Activated CD8-positive, alpha-beta memory T cell treated with anti-CD3 and anti-CD28 coated beads, Interleukin-2, amount 50 U/mL, for 4 hours (primary cell): ENCODE measurements at places on chromosomes 1 and 21.

GRCh38 chr1:8687538-8687937 lies 129.9 kb downstream of the RERE start:
- no peak for DNase-seq

DNA sequence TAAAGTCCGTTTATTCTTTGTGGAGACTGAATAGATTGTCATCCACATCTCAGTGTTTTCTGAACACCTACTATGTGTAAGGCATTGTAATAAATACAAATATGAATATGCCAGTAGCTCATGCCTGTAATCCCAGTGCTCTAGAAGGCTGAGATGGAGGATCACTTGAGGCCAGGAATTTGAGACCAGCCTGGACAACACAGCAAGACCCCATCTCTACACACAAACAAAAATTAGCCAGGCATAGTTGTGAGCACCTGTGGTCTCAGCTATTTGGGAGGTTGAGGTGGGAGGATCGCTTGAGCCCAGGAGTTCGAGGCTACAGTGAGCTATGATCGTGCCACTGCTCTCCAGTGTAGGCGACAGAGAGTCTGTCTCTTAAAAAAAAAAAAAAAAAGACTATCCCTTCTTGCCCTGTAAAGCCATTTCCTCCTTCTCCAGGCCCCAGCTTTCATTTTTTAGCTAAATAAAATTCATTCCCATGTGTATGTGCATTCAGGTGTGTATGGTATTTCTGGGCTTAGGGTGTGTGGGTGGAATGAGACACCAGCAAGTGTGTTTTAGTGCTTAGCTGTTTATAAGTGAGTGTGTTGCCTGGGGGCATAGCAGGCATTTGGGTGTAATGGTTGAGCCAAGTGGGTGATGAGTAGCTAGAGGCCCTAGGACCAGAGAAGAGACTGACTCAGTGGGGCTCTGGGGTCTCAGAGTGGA lies 7.8 kb downstream of the CELSR2 start:
- no peak for DNase-seq

DNA sequence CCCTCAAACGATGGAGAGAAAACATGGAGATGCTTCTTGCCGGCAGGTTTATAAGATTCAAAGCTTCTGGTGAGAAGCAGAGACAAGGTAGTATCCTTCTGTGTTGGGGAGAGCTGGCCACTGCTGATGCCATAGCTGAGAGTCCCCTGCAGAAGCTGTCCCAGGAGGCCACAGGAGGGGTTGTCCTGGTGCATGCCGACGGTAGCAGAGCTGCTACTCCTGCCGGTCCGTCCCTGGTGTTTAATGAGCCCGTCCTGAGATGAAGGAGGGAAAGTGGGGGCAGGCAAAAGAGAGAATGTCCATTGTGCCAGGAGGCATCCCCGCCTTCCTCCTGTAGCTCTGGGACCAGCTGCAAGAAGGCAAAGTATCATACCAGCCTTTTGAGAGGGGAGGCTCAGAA lies 10.4 kb upstream of the C2CD2 start:
- no peak for DNase-seq

DNA sequence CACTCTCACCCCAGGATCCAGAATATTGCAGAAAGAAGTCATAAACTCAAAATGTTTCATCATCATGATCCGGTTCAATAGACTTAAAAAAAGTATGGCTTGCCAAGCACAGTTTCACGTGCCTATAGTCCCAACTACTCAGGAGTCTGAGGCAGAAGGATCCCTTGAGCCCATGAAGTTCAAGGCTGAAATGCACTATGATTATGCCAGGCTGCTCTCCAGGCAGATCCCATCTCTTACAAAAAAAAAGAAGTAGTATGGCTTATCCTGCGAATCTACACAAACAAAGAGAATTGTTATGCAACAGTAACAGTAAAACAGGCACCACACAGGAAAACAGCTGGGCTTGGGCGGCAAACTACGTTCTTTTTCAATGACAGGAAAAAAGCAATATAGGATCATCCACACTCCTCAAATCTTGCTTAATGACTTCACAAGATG lies 76.2 kb downstream of the EIF4G3 start:
- DNase-seq = no peak

DNA sequence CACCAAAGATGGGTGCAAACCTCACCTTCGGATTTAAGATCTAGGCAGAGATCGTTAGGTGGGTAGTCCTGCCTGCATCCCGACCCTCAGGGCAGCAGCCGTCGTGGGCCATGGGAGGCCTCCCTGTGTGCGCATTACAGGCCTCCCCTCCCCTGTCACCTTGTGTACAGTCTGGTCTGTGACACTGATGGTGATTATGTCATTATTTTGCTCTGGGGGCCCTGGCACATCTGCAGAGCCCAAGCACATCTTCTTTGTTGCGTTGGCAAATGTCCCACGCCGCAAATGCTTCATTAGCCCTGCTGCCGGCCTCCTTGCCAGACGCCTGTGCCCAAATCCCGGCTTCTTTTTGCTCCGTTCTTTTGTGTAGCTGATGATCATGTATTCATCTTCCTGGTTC lies 31.7 kb downstream of the PROX1 start:
- no peak for DNase-seq

- DNase-seq = no peak
Measured at GRCh38 chr1:16090076-16090826, 16.8 kb upstream of the FAM131C start.

GRCh38 chr1:116942344-116942743 lies 32.6 kb downstream of the PTGFRN start:
- DNase-seq = no peak

GRCh38 chr1:37477198-37477931 lies 3.0 kb downstream of the ZC3H12A start:
- DNase-seq = peak; percentile 87

DNA sequence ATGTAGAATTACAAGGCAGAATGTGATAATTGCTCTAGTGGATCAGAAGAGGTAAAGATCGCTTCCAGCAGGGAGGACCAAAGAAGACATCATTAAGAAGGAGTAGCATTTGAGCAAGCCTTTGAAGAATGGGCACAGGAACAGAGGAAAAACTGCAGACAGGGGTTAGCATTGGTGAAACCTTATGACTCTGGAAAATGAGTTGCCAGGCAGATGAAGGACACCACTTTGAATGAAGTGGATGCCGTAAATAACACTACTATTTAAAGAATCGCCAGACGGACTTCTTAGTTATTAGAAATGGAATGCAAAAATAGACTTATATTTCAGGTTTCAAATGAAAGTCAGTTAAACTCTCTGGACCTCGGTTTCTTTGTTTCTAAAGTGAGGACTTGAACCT lies 727.7 kb downstream of the USP25 start:
- no peak for DNase-seq

- no peak for DNase-seq
Measured at GRCh38 chr21:45869121-45870007, 112.2 kb upstream of the COL6A1 start.

GRCh38 chr1:11806307-11806936 lies 431 bp downstream of the CLCN6 start:
- no peak for DNase-seq

- DNase-seq = no peak
Measured at GRCh38 chr21:31115249-31115648, 77.0 kb upstream of the KRTAP19-8 start.

GRCh38 chr1:223759273-223759672 lies 46.9 kb downstream of the CAPN2 start:
- no peak for DNase-seq

DNA sequence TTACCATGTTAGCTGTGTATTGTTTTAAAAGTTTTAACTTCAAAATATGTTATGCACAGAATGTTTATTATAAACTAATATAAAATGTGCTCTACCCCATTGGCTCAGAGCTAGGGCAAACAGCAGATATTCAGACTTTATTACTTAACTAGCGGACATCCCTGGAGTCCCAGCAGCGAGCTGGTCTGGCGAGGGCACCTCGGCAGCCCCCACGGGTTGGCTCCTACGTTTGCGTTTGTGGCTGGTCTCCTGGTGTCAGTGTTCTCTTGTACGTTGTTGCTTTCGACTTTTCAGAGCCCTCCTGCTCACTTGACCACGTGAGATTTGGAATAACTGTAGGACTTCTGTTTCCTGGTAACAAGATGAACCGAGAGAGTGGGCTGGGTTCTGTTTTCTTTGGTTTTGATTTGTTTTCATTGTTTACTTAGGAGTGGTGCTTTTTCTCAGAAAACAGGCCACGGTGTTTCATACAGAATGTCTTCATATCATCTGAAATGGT lies 44.5 kb downstream of the CBS start:
- no peak for DNase-seq

GRCh38 chr1:207035877-207036551 lies 3.5 kb upstream of the C1orf116 start:
- DNase-seq = no peak

DNA sequence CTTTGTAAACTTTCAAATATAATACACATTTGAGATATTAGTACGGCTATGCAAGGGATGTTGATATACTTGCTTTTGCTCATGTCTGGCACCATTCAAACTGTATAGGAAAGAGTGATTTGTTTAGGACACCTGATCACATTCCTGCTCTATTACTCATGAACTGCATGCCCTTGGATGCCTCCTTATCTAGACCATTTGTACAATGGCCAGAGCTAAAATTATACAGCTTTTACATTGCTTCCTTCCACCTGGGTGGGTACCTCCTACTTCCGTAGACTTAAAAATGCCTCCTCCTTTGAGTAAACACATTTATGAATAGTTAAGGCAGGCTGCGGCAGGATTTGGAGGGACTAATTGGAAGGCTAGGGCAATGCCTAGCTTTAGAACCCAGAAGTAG lies 85.4 kb upstream of the PBX1 start:
- DNase-seq = no peak

- DNase-seq = no peak
Measured at GRCh38 chr1:22636927-22637326, 499 bp downstream of the C1QA start.

DNA sequence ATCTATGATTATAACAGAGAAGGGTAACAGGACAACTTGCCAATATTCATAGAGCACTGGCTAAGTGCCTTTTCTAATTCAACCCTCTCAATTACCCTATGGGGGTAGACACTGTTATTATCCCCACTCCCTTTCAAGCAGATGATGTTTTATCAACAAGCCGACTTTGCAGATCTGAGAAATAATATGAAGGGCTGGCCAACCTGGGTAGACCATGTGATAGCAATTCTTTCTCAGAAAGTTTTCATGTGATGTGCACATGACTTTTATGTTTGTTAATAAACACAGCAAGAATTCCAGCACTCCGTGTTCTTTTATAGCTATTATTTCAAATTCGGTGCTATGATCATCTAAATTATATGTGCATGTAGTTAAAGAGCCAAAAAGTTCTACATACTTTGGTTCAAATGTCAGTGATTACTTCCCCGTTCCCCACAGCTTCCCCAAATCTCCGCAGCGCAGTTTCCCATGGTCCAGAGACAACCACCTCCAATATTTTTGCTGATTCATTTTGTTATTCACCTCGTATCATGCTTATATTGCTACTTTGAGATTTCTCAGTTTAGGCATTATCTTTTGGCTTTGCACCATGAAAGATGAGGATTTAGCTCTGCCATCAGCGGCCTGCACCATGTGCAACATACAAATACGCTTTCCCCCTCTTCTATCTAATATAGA lies 96.7 kb upstream of the GADD45A start:
- no peak for DNase-seq

GRCh38 chr1:182556279-182556678 lies 32.8 kb downstream of the RNASEL start:
- DNase-seq = no peak

DNA sequence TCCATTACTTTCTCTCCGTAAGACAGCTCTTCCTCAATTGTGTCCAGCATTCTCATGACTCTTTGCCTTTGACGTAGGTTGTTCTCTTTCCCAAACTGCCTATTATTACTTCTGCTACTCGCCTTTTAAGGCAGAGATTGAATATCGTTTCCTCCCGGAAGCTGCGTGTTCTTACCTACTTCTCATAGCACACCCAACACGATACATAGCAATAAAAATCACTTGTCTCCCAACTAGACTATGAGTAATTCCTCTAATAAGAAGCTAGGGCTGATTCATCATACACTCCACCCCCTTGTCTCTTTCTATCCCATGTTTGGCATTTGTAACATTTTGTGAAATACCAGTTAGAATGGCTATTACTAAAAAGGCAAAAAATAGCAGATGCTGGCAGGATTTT lies 55.8 kb upstream of the SGIP1 start:
- no peak for DNase-seq

- DNase-seq = no peak
Measured at GRCh38 chr1:25500694-25501093, 42.7 kb upstream of the LDLRAP1 start.

DNA sequence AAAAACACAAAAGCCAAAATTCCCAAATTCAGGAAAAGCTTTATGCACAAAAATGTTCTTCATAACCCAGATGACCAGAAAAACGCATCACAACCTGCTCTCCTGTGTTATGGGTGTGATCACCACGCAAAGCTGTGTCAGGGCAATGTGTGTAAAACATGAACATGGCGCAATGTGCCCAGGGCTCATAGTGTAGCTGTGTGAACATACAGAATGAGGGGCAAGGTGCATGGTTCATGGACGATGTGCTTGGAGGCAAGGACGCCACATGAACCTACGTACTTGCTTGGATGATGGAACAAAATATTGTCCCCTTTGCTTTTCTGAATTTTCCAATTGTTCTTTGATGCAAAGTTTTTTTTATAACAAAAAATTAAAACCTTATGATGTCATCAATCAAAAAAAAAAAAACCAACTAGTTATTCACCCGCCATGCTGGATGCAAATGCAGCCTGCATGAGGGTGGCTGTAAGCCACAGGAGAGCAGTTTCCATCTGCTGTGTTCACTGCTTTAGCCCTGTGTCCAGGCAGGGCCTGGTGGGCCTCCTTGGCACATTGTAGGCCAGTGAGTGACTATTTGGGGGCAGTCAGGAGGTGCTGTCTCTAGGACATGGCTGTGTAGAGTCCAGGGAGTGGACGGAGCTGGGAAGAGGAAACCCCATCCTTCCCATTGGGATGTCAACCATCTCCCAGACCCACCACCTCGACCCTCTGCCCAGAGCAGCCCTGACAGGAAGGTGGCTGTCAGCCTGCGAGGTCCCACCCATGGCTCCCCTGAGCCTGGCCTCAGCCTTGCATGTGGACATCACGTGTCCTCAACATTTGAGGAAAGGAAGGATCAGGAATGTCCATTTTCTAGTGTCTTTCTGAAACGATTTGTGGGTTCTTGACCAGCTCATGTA lies 13.6 kb downstream of the KRTAP10-1 start:
- no peak for DNase-seq

- no peak for DNase-seq
Measured at GRCh38 chr1:244165701-244166100, 114.6 kb downstream of the ZBTB18 start.

DNA sequence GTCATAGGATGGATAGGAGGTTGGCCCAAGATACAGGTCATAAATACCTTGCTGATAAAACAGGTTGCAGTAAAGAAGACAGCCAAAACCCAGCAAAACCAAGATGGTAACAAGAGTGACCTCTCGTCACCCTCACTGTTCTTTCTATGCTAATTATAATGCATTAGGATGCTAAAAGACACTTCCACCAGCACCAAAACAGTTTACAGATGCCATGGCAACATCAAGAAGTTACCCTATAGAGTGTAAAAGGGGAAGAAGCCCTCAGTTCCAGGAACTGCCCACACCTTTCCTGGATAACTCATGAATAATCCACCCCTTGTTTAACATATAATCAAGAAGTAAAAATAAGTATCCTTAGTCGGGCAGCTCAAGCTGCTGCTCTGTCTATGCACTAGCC lies 671.9 kb downstream of the PTPRC start:
- no peak for DNase-seq
